Neural crest cell (in vitro differentiated cells): ENCODE measurements at places on chromosomes 3 and 15. TPM values are rescaled to one million over a fixed set of nuclear protein-coding genes. Genes with fewer than 3 reads are reported as not detected.

The DPPA4 gene
- 142 and 155 TPM in 2 replicates for total RNA-seq

GRCh38 chr15:74543583-74543982, 2.6 kb downstream of the ARID3B start:
- DNase-seq, result no peak
- no peaks in the 10 kb centered on the region for H3K27me3 ChIP-seq
- H3K4me1 ChIP-seq, result peaks cover 77% of the 10 kb centered on the region

GRCh38 chr15:45802140-45802539, 167.3 kb downstream of the SQOR start:
- no peaks in the 10 kb centered on the region for H3K36me3 ChIP-seq
- H3K4me1 ChIP-seq, result peaks cover 15% of the 10 kb centered on the region
- no peak overlapping the region for H3K4me3 ChIP-seq
- peak overlapping the region; percentile 3 for H3K27ac ChIP-seq

DNA sequence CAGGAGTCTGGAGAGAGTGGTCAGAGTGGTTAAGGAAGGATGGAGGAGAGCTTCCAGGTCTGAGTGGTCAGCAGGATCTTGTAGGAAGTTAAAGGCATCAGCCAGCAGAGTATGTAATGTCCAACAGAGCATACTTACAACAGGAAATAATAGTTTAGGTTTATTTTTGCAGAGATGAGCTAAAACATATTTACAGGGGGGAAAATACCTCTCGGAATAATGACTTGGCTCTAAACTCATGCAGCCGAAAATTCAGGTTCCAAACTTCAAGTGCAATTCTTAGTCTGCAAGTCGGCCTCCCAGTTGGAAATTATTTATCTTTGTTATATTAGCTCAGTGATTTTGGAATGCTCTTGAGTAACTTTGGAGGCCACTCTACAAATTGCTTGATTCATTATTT, 385.0 kb upstream of the C2CD4B start:
- peaks cover 5% of the 10 kb centered on the region for H3K4me1 ChIP-seq
- peaks cover 2% of the 10 kb centered on the region for H3K36me3 ChIP-seq
- no peaks in the 10 kb centered on the region for H3K27me3 ChIP-seq
- H3K27ac ChIP-seq, result peak overlapping the region; percentile 6

GRCh38 chr15:37059086-37059485, 41.3 kb downstream of the MEIS2 start:
- no peak for DNase-seq
- H3K27me3 ChIP-seq, result no peaks in the 10 kb centered on the region
- H3K4me3 ChIP-seq, result no peak overlapping the region
- no peak overlapping the region for H3K27ac ChIP-seq

GRCh38 chr15:96052154-96052553, 278.3 kb upstream of the NR2F2 start:
- H3K36me3 ChIP-seq, result no peaks in the 10 kb centered on the region
- no peak for DNase-seq
- no peaks in the 10 kb centered on the region for H3K27me3 ChIP-seq
- no peak overlapping the region for H3K27ac ChIP-seq
- H3K4me1 ChIP-seq, result peaks cover 60% of the 10 kb centered on the region

DNA sequence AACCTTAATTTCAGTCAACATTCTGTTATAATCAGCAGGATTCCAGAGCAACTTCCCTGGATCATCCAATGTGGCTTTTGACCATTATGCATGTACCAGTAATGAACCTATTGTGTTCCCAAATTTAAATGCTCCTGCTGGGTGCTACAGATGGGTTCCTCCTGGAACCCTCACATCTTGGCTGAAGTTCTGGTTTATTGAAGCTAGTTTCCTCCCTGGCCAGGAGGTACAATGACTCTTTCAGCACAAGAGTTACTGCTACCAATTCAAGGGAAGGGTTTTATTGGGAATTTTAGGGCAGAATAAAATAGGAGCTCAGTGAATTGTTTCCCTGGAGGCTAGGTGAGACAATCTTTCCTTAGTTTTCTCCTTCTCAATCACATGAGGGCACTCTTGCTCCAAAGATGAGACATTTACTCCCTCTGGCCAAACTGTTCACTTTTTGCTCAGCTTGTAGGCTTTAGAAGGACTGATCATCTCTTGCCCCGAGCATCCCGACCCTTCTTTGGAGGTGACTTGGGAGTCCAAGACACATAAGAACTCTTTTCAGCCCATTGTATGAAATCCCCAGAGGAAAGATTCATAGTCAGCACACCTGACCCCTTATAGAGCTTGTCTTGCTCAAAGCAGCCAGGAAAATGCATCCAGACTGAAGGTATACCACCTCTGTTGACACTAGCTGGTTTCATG, 8.8 kb upstream of the NPHP3 start:
- no peaks in the 10 kb centered on the region for H3K36me3 ChIP-seq
- no peak overlapping the region for H3K4me3 ChIP-seq
- H3K27me3 ChIP-seq, result peaks cover 19% of the 10 kb centered on the region
- no peak overlapping the region for H3K27ac ChIP-seq
